ENCODE measurements at places on chromosomes 2 and 18.
A peak's percentile ranks its signal among the peaks of the same experiment; 100 is the strongest.

DNA sequence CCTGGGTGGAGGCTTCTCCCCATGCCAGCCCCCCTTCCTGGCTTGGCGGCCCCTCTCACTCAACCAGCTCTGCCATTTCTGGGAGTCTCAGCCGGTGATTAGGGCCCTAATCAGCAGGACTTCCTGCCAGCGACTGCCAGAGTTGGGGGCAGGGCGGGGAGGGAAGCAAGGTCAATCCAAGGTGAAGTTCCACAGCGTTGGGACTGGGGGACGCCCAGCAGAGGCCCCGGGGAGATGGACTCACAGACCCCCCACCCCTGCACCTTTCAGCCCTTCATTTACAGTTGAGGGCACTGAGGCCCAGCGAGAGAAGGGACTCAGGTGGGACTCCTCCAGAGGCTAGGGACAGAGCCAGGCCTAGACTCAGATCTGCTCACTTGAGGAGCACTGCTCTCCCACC is 65.3 kb downstream of the TNS1 start:
- DNase-seq: no peak

DNA sequence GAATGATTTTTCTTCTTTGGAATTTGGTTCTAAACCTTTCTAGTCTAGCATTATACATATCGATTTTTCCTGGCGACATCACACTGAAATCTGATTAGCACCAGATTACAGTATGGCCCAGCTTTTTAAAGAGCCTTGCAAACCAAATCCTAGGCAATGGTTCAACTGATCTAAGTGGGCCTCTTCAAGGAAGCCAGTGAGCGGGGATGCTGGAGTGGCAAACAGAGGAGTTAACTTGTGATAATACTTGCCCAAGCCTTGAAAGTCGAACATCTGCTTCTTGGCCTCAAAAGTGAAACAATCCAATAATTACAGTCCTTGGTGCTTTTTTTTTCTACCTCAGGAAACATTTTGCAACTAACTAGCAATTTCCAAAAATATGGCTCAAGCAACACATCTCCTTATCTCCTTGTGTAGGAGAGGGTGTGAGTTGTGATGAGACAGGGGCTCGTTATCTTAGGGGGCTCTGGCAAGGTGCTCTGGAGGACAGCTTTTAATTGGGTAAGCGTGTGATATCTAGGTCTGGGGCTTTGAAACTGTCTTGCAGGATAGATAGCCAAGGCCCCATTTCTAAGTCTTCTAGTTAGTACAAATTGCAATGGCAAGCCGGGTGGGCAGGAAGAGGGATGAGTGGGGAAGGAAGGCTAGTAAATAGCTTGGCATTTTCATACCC is 240.2 kb upstream of the CCDC68 start:
- no peak for DNase-seq

DNA sequence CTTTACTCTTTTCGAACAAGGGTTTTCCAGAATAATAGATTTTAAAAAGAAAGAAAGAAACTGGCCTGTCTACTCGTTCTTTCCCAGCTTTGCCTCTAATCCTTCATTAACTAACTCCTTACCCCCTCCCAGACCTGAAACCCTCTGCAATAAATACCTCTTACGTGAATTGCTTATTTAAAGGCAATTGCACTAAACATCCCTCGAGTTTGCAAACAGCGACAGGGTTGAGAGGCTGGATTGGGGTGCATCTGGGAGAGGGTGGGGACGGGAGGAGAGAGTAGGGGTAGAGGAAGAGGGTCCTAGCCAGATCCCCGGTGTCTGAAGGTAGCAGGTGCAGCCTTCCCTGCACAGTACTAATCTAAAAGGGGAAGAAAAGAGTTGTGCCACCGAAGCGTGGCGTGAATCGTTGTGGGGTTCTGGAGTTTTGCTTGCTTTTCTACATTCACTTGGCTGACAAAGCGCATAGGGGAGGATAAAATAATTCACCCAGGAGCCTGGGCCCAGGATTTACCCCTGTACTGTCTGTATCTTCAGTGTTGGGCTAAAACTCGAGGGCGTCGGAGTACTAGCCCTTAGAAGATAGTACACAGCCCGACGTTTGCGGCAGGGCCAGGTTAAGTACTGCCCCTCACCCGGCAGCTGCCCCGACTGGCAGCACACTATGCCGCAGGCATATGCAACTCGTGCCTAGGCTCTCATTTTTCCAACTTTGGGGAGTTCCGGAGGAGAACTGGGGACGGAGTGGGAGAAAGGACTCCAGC is 1.9 kb upstream of the NEUROD1 start:
- no peak for DNase-seq

DNA sequence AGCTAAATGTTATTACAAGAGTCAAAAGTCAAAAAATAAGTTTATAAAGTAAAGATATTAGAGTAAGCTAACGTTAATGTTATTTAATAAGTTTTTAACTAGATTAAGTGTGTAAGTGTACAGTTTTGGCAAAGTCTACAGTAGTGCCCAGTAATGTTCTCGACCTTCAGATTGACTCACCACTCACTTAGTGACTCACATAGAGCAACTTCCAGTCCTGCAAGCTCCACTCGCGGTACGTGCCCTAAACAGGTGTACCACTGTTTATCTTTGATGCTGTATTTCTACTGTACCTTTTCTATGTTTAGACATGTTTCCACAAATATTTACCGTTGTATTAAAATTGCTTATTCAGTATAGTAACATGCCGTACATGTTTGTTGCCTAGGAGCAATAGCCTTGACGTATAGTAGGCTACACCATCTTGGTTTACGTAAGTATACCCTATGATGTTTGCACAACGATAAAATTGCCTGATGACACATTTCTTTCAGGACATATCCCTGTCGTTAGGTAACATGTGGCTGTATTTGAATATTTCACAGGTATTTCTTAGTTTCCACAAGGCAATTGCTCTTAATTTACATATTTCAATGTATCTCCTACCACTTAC is 1641.9 kb upstream of the PIK3C3 start:
- no peak for DNase-seq

- no peak for DNase-seq
Observed at GRCh38 chr2:88815697-88816096, 124.2 kb downstream of the RPIA start.

DNA sequence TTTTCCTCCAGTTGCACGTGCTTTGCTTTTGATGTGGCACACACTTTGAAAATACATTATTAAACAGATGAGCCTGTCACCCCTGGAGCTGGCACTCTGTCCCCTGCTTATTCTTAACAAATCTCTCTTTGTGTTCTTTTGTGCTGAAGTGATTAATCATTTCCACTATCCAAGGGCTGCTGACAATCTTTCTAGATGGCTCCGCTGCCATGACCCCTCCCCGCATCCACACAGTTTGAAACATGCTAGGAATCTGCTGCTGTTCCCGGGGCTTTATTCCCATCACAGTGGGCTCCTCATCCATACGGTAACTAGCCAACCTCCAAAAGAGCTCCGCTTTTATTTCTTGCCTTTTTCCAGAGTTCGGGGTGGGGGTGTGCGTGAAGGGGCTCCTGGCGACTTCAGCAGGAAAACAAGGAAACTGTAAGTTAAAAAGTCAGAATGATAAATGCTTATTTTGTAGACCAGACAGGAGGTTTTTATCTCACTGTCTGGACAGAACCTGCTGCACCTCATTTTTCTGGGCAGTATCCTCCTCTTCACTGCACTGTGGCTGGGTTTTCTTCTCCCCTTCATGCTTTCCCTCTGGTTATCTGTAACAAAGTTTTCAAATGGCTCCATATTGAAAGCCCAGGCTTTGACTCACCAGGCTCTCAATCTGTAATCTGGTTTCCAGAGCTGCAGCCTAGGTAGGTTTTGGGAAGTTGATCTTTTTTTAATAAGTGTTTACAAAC is 319.7 kb downstream of the AFF3 start:
- DNase-seq: no peak

GRCh38 chr2:204705243-204705932 is 160.1 kb downstream of the PARD3B start:
- no peak for DNase-seq

DNA sequence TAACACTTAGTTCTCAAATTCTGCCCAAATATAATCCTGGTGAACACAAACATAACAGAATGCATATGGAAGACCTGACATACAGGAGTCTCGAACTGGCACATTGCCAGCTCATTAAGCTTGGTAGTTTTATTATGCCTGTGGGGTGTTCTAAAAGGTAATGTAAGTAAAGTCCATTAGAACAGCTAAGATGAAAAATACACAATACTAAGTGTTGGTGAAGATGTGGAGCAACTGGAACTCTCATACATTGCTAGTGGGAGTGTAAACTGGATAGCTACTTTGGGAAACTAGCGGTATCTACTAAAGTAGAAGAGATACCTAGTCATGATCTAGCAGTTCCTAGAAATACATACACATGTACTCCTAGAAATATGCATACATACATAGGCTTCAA is 24.3 kb upstream of the RAB10 start:
- no peak for DNase-seq

- DNase-seq: peak; percentile 26
Observed at GRCh38 chr2:149020432-149020851, 18.1 kb upstream of the LYPD6B start.
